ENCODE measurements at places on chromosomes 5 and 9.

DNA sequence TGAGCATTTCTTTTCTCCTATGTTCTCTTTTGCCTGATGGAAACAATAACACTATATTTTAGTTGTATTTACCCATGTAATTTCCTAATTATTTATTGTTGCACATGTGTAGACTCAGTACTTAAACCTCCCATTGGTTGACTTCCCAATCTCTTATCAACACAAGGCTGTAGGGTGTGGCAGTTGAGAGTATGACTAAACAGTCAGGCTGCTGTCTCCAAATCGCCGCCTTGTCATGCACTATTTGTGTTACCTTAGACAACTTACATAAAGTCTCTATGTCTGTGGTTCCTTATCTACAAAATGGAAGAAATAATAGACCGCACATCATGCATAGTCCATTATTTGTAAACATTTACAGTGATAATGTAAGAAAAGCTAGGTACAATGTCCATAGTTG is 68.9 kb upstream of the EFNA5 start:
- peak; percentile 23 for DNase-seq

- DNase-seq: no peak
These were observed 92.1 kb upstream of the DAP start for GRCh38 chr5:10853154-10853553.

DNA sequence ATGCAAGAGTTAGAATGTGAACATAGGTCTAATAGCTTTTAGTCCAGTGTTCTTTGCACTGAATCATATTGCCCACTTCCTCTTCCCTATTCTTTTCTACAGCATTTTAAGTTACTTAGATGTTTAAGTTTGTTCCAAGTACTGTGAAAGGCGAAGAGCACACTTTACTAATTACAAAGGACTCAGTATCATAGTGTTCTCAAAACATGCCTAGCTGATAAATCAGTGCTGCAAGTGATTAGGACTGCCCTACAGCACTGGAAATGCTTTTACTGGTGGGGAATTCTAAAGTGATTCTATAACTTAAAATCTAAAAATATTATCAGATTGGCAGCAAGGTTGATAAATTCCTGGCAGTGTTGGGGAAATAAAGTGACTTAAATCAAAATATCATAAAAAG is 177.9 kb upstream of the KCNN2 start:
- DNase-seq: no peak

GRCh38 chr9:137429974-137430722 is 7.0 kb downstream of the NOXA1 start:
- DNase-seq: no peak

- DNase-seq: peak; percentile 25
These were observed 20.3 kb downstream of the DCP2 start for GRCh38 chr5:112996830-112997374.

DNA sequence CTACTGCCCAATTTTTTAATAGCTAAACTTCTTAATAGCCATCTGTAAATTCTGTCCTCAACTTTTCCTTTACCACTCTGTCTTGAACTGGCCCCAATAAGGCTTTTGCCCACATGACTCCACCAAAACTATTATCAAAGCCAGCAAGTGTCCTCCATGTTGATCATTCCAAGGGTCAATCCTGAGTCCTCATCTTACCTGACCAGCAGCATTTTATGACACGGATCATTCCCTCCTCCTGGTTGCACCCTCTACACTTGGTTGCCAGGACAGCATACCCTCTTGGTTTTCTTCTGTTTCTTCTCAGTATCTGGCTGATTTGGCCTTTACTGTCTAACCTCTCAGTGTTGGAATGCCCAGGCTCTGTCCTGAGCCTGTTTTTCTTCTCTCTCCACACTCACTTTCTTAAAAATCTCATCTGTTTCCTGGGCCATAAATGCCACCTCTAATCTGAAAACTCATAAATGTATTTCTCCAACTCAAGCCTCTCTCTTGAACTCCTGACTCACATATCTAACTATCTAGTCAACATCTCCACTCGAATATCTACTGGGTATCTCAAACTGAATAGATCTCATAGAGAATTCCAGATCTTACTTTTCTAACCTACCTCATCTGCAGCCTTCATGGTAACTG is 40.0 kb upstream of the CDC42SE2 start:
- DNase-seq: no peak

- no peak for DNase-seq
These were observed 593.0 kb downstream of the BNC2 start for GRCh38 chr9:16277471-16277960.

DNA sequence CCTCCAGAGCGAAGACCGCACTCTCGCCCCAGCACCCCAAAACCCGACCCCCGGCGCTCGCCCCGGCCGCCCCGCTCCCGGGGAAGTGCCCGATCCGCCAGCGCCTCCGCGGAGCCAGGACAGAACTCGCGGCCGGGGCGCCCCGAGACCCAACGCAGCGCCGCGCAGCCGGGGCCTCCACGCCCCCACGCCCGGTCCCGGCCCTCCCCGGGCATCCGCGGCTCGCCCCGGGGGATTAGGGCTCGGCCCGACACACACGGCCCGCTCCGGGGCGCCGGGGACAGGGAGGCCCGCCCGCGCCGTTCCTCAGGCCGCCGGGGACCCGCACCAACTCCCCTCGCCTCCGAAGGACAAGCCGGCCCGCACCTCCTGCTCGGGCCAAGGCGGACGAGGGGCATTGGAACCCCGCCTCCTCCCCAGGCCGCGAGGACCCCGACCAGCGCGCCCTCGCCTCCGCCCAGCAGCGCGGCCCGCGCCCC is 544 bp downstream of the FNBP1 start:
- no peak for DNase-seq

DNA sequence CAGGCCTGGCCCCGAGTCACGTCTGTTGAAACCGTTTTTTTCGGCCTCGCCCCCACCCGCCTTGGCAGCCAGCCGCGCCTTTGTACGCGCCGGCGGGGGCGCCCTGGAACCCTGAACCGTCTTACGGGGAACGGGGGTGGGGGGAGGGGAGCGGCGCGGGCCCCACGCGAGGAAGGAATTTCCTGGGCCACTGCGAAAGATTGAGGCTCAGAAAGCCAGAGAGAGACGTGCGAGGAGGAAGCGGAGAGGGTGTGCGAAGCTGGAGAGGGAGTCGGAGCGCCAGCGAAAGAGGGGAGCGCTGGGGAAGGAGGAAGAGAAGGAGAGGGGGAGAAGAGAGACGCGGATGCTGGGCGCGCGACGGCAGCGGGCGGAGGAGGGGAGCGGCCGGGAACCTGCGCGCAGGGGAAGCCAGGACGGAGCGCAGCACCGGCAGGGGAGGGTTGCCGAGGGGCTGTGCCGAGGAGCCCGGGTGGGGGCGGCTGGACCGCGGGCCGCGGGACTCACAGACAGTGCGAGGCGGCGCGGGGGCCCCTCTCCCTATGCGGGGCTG is 4.6 kb upstream of the PRDM12 start:
- no peak for DNase-seq

DNA sequence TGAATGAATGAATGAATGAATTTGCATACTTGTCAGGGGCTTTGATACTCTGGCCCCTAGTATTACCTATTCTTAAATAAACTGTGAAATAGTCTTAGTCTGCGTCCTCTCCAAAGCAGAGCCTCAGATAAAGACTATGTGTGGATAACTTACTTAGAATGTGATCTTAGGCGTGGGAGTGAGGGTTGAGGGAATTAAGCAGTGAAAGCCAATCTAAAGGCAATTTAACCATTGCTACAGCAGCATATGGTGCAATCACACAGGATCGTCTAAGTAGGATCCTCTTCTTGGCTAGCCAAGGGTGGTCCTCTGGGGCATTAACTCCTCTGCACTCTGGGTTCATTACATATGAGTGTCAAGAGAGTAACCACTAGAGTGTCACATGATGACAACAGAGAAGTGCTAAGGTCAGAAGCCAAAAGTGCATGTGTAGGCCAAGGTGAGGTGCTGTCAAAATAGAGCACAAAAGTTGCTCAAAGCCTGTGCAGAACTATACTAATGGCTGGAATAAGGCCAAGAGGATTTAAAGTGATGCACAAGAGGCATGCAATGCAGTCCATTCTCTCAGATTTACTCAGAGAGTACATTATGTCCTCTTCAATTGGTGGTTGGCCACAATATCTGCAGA is 274.4 kb upstream of the SEMA6A start:
- no peak for DNase-seq

DNA sequence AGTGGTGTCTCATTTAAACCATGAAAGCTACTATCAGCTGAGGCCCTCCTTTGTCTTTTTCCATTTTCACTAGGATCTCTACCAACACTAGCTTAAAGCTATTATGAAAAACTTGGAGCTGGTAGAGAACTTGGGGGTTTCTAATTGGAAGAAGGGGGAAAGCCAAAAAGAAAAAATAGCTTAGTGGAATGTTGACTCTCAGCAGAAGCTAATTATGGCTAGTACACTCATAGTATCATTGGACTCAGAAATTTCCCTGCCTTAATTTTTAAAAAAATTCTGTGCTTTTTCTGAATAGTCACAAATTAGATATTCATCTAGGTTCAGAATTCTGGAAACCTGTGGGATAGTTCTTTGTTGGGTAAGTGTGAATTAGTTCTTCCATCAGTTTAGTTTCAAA is 8.0 kb downstream of the SLC12A2 start:
- DNase-seq: no peak

GRCh38 chr9:114467226-114467750 is 38.0 kb downstream of the WHRN start:
- no peak for DNase-seq

DNA sequence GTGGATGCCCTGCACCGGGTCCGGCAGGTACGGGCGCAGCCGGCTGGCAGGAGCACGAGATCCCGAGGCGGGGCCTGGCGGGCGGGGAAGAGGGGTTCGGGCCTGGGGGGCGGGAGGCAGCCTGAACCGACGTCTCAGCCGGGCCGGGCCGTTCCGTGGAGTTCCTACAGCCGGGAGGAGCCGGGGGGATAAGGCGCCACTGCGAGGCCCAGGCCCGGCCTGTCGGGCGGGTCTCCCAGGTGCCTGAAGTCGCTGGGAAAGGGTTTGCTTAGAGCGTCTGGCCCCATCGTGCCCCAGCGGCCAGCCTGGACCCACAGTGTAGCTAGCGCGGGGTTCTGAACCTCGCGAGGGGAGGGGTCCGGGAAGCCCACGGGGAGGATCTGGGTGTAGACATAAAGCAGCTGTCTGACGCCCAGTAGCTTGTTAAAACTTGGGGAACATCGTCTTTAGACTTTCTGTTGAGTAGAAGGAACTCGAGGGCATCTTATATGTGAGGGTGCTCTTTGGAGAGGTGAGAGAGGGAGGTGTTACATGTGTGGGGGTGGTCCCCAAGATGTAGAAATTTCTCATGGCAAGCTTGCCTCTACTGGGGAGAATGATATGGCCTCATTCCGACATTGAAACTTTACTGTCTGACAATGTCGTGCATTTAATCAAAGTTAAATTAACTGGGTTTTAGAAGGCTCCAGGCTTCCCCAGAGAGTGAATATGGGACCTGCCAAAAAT is 524 bp downstream of the FUBP3 start:
- DNase-seq: no peak

Measured in fibroblast of the aortic adventitia (primary cell).